Thymus (tissue), 14 donors: ENCODE measurements at places on chromosomes 3 and 15. TPM values are rescaled to one million over a fixed set of nuclear protein-coding genes. Genes with fewer than 3 reads are reported as not detected.

The COL6A6 gene
- 2.4 TPM for total RNA-seq

DNA sequence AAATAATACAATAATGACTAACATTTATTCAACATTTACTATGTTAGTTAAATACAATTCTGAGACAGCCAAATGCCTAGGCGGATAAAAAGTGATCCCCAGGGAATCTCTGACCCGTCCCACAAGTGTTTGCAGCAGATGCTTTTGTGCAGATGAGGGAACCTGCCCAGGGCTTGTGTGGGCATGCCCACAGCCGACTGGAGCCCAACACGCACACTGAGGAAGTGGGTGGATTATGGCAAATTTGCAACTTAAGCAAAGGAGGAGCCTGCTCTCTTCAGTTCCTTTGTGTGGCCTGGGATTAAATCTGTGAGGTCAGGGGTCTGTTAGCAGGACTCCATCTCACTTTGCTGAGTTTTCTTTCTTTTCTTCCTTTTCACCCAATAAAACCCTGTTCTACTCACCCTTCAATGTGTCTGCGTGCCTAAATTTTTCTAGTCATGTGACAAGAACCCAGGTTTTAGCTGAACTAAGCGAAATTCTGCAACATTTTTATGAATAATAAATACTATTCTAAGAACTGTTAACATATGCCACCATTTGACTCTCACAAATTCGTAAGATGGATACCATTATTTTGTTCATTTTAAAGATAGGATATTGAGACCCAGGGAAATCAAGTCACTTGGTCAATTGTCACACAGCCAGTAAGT is 13.9 kb upstream of the RTP1 start:
- DNase-seq, result no peak

DNA sequence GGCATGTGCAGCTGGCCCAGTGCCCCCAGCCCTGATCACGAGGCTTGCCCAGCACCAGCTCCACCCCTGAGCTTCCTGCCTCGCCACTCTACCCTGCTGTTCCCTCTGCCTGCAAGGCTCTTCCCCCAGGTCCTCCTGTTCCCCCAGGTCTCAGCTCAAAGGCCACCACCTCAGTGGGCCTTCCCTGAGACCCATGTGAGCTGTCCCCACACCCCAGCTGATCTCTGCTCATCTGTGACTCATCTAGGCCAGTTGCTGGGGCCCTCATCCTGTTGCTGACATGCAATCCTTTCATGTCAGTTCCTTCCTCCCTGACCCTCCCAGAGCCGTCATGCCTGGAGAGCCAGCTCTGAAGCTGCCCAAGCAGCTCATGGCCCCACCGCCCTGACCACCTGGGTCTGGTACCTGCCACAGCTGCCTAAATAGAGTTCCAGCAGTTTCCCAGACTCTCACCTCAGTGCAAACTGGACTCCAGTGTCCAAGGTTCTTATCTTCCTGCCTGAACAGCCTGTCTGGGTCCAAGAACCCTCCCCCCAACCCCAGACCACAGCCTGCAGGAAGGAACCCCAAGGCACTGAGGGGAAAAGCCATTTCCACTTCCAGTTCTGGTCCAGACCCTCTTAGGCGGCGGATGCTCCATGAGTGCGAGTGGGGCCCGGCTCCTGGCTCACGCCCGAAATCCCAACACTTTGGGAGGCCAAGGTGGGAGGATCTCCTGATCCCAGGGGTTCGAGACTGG is 116.6 kb upstream of the IQSEC1 start:
- no peak for DNase-seq

The NLGN1 gene
- 0.90 TPM for total RNA-seq

The CMTM8 gene
- total RNA-seq, result 4.1 TPM

The RTP3 gene
- total RNA-seq, result not detected

- DNase-seq, result no peak
Measured at GRCh38 chr3:46856576-46857471, 6.4 kb downstream of the MYL3 start.

DNA sequence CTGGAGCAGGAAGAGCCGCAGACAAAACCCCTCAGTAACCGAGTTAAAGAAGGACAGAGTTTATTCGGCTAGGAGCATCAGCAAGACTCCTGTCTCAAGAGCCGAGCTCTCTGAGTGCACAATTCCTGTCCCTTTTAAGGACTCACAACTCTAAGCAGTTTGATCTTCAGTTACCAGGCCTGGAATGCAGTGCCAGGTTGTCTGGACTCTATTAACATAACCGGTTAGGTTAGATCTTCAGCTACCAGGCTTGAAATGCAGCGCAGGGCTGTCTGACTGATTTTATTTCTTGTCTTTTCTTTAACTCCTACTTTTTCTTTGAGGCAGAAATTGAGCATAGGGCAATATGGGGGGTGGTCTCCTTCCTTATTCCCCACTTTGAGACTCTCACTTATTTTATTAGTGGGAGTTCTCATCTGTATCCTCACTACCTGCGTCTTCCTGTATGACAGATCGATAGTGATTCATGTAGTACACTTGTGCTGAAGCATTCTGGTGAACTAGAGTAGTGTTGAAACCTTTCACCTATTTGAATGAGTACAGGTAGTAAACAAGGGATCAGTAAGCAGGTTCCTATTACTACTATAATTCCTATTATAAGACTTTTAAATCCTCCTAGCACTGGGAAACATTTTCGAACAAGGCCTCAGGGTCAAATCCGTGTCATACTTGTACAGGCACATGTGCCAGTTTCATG is 325.0 kb downstream of the CGGBP1 start:
- DNase-seq, result no peak

The CP gene
- 0.19 TPM for total RNA-seq

DNA sequence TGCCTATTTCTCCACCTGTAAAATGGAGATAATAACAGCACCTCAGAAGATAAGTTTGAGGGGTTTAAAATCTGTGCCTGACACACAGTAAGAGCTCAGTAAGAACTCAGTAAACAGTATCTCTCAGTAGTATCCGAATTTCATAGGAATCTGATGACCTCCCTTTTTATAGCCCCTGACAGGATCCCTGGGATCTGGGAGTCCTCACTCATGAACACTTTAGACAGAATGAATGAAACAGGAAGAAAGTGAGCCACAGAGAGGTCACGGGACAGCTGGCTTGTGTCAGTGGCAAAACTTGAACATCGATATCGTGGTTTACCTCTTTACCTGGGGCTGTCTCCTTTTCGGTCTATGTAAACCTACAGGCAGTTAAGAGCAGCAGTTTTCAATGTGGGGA is 51.2 kb downstream of the LRTM1 start:
- DNase-seq, result no peak

The THBS1 gene
- total RNA-seq, result 9.0 TPM

- DNase-seq, result no peak
Measured at GRCh38 chr3:98701071-98701675, 62.0 kb upstream of the ST3GAL6 start.

The NR1I2 gene
- 0.14 TPM for total RNA-seq

DNA sequence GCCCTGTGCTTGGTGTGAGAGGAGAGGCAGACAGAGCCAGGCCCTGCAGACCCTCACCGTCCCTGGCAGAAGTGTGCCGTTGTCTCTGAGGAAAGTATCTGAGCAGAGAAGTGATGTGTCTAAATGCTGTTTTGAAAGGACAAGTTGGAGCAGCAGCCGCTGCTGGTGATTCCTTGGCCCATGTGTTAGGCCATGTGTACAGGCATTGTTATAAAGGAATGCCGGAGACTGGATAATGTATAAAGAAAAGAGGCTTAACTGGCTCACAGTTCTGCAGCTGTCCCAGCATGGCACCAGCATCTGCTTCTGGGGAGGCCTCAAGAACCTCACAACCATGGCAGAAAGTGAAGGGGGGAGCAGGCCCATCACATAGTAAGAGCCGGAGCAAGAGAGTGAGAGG is 334.6 kb upstream of the ATP10A start:
- no peak for DNase-seq

GRCh38 chr3:56951366-56951765 is 109.1 kb upstream of the SPATA12 start:
- DNase-seq, result no peak

The P2RY12 gene
- total RNA-seq, result 2.9 TPM

DNA sequence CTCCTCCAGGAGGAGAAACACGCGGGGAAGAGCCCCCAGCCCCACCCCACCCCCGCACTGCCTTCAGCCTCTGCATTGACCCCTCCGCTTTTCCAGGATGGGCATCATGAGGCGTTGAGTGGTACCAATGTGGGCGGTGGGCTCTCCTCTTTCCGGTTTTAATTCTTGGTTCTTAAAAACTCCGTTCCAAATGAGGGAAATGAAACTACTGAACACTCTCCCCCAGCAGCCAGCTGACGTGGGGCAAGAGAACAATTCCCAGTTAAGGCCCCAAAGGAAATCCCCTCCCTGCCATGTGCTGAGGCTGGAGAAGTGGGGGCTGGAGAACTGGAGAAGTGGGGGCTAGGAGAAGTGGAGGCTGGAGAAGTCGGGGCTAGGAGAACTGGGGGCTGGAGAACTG is 5.3 kb upstream of the NRROS start:
- no peak for DNase-seq

DNA sequence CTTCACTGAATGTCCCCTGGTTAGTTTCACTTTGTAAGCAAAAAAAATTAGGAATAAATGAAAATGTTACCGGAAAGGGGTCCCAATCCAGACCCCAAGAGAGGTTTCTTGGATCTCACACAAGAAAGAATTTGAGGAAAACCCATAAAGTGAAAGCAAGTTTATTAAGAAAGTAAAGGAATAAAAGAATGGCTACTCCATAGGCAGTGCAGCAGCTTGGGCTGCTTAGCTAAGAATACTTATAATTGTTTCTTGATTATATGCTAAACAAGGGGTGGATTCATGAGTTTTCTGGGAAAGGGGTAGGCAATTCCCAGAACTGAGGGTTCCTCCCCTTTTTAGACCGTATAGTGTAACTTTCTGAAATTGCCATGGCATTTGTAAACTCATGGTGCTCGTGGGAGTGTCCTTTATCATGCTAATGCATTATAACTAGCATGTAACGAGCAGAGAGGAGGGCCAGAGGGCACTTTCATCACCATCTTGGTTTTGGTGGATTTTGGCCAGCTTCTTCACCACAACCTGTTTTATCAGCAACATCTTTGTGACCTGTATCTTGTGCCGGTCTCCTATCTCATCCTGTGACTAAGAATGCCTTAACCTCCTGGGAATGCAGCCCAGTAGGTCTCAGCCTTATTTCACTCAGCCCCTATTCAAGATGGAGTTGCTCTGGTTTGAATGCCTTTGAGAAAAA is 41.0 kb upstream of the CMSS1 start:
- DNase-seq, result no peak

DNA sequence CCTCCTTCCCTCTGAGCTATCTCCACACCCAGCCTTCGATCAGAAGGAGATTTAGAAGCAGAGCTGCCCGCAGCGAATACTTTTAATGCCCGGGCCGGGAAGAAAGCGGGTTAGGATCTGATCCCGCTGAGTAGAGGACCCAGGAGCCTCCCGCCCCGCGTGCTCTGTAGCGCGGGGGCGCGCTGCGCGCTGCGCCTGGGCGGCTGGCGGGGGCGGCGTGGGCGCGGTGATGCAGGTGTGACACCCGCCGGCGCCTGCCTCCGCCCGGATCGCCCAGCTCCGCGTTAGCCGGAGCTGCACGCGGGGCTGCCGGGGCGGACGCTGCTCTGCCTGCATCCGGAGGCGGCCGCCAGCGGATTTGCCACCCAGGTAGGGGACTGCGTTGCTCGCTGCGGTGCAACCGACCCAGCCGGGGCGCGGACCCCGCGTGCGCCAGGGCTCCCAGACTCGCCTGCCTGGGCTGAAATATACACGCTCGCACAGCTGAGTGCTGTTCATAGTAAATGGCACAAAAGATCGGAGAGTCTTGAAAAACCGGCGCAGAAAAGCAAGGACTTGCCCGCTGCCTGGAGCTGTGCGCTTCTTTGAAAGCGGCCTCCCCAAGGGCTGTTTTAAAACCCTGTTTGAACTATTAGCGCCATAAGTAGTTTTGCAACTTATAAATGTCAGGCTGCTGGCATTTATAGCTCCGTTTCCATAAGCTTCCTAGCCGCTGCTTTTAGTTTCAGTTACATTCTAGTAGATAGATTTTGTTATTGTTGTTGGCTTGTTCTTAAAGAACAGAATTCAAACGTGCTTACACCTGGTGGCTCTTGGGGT is at the start of gene SV2B:
Gene SV2B (plus strand): TSS at position 263 of the 819 bp plus-strand sequence. CDS start 126,007 bp downstream, outside the sequence.
- no peak for DNase-seq

DNA sequence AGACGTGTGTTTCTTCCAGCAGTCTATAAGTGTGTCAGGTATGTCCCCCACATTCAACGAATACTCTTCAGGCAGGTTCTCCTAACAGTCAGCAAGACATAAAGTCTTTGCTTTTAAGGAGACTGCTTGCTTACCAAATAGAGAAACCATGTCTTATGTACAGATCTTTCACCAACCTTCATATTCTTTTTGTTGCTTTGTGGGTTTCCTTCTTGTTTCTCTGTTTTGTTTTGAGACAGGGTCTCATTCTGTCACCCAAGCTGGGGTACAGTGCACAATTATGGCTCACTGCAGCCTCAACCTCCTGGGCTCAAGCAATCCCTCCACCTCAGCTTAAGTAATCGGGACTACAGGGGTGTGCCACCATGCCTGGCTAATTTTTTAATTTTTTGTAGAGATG is 14.3 kb downstream of the DYNC1LI1 start:
- no peak for DNase-seq

DNA sequence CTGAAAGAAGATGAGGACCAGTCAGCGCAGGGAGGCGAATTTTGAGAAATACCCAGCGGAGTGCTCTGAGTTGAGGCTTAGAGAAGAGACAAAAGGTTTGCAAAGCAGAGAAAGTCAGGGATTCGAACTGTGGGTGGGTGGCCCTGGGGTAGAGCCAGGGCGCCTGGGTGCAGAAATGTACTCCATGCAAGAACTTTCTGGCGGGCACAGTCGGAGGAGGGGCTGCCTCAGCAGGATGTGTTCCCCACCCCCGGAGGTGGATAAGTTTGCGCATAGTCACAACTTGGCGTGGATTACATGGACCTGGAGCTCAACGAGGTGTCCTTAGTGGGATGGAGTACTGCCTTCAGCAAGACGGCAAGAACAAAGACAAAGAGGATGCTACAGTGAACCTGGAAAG is 117.3 kb upstream of the ALDH1A3 start:
- DNase-seq, result no peak

- no peak for DNase-seq
Measured at GRCh38 chr3:17357035-17357710, 385.3 kb downstream of the TBC1D5 start.

GRCh38 chr3:37489355-37489754 is 315.0 kb upstream of the LRRFIP2 start:
- DNase-seq, result no peak
